ENCODE measurements at places on chromosomes 12 and 14. TPM values are rescaled to one million over a fixed set of nuclear protein-coding genes. Genes with fewer than 3 reads are reported as not detected.

DNA sequence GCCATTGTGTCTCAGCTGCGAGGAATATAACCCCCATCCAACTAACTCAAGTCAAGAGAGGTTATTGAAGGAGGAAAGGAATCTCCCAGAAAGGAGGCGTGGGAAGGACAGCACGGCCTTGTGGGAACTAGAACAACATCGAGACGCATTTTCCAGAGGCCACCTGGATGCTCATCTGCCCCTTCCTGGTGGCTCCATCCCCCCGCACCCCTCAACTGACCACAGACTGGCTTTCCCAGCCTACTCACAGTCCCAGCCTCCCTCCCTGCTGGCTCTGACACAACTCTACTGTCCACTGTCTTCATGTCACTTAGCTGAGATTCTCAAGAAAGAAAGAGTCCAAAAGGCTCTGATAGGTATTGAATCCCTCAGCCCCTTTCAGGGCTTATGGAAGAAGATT lies 66.0 kb upstream of the CLMN start:
- H3K27ac ChIP-seq = no peak overlapping the region
- H3K4me3 ChIP-seq = no peak overlapping the region
- DNase-seq = no peak

DNA sequence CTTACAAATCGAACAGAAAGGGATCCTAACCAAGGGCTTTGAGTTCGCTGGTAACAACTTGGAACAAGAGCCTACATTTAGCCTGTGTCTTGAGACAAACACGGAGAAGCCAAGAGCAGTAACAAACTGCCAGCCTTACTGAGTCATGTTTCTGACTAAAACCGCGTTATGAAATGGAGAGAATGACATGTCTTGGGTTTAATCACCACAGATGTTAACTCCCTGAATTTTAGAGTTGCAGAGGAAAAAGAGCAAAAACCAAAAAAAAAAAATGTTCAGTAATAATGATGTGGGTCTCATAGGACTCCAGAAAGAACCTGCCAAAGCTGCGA lies 1.0 kb downstream of the BLTP3B start:
- H3K4me1 ChIP-seq = no peaks in the 10 kb centered on the region
- no peak for DNase-seq
- no peaks in the 10 kb centered on the region for H3K27me3 ChIP-seq
- H3K36me3 ChIP-seq = no peaks in the 10 kb centered on the region
- peak overlapping the region; percentile 86 for H3K4me3 ChIP-seq
- H3K27ac ChIP-seq = peak overlapping the region; percentile 99

DNA sequence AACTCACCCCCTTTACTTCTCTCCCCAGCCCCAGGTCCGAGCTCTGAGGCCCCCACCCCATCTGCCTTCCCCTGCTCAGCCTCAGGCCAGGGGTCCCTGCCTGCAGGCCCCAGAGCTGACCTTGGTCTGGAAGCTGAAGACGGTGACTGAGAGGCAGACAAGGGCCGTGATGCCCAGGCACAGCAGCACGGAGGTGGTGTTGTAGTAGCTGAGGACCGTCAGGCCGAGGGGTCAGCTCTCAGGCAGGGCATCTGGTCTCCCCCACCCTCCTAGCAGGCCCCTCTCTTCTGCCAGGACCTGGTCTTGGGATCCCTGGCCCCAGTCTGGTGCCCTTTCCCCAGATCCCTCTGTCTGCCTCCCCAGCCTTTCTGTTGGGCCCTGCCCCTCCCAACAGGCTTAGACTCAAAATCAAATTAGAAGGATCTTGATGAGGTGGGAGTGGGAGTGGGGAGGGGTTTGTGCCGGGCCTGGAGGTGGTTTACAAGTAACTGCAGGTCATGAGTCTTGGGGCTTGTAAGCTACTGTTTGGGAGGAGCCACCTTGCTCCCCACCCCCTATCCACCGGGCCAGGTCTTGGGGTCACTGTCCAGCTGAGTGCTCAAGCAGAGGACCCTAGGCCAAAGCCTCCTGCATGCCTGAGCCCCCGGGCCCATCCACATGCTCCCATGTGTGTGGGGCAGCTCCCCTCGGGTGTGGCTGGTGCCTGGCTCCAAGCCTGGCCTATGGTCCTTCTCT lies 14.2 kb downstream of the FAIM2 start:
- H3K4me3 ChIP-seq = no peak overlapping the region
- no peak for DNase-seq
- H3K4me1 ChIP-seq = no peaks in the 10 kb centered on the region
- H3K36me3 ChIP-seq = no peaks in the 10 kb centered on the region

- no peaks in the 10 kb centered on the region for H3K4me1 ChIP-seq
- H3K27me3 ChIP-seq = no peaks in the 10 kb centered on the region
- no peak overlapping the region for H3K27ac ChIP-seq
- DNase-seq = no peak
- H3K36me3 ChIP-seq = no peaks in the 10 kb centered on the region
- H3K4me3 ChIP-seq = no peak overlapping the region
Observed at GRCh38 chr12:75579552-75579951, 68.1 kb upstream of the KRR1 start.

DNA sequence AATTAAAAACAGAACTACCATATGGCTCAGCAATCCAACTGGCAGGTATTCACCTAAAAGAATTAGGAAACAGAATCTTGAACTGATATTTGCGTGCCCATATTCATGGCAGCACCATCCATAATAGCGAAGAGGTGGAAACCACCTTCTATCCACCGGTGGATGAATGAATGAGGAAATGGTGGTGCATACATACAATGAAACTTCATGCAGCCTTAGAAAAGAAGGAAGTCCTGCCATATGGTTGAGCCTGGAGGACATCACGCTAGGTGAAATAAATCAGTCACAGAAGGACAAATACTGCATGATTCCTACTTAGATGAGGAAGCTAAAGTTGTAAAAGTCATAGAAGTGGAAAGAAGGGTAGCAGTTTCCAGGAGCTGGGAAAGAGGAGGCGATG lies 6.6 kb downstream of the TCL1A start:
- H3K36me3 ChIP-seq = no peaks in the 10 kb centered on the region
- H3K27ac ChIP-seq = no peak overlapping the region
- no peaks in the 10 kb centered on the region for H3K27me3 ChIP-seq
- no peak for DNase-seq

Gene PPFIA2
- 15.0 TPM for total RNA-seq

Measured in ascending aorta (tissue), 2 donors.